ENCODE measurements at places on chromosomes 5 and 9.
A peak's percentile ranks its signal among the peaks of the same experiment; 100 is the strongest.

GRCh38 chr5:141992349-141992963, 20.4 kb downstream of the GNPDA1 start:
- H3K4me3 ChIP-seq: no peak overlapping the region
- DNase-seq: no peak
- H3K4me1 ChIP-seq: no peaks in the 10 kb centered on the region
- H3K36me3 ChIP-seq: no peaks in the 10 kb centered on the region
- no peak overlapping the region for H3K27ac ChIP-seq
- H3K27me3 ChIP-seq: no peaks in the 10 kb centered on the region

DNA sequence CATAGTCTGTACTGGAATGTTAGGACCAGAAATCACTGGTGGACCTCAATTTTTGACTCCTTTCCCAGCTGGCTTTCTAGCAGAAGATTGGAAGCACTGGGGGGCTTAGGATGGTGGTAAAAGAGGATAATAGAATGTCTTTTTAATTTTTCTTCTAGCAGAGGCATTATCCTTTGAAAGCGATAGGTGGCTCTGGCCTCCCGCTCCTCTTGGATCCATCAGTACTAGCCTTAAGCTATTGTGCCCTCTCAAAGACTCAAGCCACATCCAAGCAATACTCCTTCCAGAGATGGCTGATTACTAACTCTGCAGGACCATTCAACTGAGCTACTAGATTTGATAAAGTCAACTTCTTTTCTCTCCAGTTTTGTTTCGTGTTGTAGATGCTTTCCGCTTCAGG, 610.6 kb downstream of the CDH12 start:
- no peak overlapping the region for H3K27ac ChIP-seq
- H3K27me3 ChIP-seq: no peaks in the 10 kb centered on the region
- DNase-seq: peak; percentile 15

DNA sequence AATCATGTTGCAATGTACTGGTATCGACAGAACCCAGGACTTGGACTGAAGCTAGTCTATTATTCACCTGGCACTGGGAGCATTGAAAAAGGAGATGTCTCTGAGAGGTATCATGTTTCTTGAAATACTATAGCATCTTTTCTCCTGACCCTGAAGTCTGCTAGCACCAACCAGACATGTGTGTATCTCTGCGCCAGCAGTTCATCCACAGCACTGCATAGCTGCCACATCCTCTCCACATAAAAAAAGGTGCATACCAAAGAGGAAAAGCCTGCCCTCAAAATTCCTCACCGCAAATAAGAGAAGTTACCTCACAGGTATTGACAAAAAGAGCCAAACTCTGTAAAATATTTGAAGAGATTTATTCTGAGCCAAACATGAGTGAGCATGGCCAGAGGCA, 99.5 kb upstream of the PRSS3 start:
- peaks cover 2% of the 10 kb centered on the region for H3K4me1 ChIP-seq
- no peaks in the 10 kb centered on the region for H3K36me3 ChIP-seq
- no peak overlapping the region for H3K4me3 ChIP-seq
- no peak for DNase-seq
- H3K27me3 ChIP-seq: no peaks in the 10 kb centered on the region

DNA sequence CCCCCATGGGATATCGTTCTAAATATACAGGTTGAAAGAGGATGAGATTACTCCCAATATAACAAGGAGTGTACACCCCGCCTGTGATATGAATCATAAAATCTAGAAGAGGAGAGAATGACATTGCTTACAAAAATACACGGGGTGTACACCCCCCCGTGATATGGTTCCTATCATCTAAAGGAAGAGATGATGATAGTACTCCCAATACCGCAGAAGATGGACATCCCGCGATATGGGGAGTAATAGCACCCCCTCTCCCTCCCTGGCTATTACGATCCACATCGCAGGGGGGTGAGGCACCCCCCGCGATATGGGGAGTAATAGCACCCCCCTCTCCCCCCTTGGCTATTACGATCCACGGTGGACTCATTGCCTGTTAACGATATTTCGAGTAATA, 124.6 kb downstream of the TMEM38B start:
- DNase-seq: no peak
- no peaks in the 10 kb centered on the region for H3K36me3 ChIP-seq
- no peak overlapping the region for H3K4me3 ChIP-seq
- no peaks in the 10 kb centered on the region for H3K4me1 ChIP-seq
- no peak overlapping the region for H3K27ac ChIP-seq
- no peaks in the 10 kb centered on the region for H3K27me3 ChIP-seq

DNA sequence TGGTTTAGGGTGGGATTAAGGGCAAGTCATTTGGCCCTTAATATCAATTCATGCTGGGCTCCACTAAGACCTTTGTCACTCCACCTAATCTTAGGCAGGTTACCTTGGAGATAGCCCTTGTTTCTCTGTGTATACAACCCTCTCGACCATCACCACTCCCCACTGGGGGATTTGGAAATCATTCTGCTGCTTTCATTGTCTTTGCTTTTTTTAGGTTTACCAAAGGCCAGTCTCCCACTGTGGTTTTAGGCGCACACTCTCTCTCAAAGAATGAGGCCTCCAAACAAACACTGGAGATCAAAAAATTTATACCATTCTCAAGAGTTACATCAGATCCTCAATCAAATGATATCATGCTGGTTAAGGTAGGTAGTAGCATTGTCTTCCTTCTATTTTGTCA, 6.2 kb downstream of the GZMK start:
- no peak overlapping the region for H3K4me3 ChIP-seq
- H3K27ac ChIP-seq: no peak overlapping the region
- no peaks in the 10 kb centered on the region for H3K27me3 ChIP-seq
- H3K36me3 ChIP-seq: no peaks in the 10 kb centered on the region

DNA sequence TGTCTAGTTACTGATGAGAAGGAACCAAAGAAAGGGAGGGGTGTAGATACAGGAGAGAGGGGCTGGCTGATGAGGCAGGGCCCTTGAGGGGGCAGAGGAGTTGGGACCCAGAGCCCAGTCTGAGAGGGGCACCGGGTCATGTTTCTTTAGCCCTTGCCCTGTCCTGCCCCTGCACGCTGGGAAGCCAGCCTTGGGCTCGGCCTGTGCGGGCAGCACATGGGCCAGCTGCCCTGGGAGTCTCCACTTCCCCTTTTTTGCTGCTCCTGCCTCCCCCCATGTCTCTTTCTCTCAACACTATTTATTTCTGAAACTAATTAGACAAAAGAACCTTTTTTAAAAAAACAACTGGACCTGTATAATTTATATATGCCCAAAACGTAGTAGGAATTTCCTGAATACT, 20.5 kb downstream of the MVB12B start:
- no peaks in the 10 kb centered on the region for H3K27me3 ChIP-seq
- H3K27ac ChIP-seq: no peak overlapping the region
- no peaks in the 10 kb centered on the region for H3K36me3 ChIP-seq
- H3K4me1 ChIP-seq: peaks cover 4% of the 10 kb centered on the region

DNA sequence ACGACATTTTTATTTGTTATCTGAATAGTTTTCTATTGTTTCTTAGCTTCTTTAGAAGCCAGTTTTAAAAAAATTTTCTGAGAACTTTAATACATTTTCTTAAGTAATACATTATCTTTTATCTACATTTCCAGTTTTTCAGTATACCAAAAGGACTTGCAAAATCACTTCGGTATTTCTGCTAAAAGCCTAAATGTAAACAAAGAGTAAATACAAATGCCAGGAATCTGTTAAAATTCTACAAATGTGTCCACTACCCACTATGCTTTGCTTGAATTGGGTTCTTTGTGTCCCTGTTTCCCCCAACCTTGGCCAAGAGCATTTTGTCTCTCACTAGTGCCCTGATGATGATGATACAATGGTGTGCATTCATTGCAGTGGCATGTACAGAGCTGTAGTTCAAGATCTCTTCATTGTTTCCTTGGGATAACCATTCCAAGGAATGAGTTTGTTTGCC, 611.2 kb downstream of the NR2F1-AS1 start:
- no peaks in the 10 kb centered on the region for H3K36me3 ChIP-seq
- H3K27me3 ChIP-seq: no peaks in the 10 kb centered on the region
- no peak for DNase-seq
- H3K4me1 ChIP-seq: no peaks in the 10 kb centered on the region
- H3K4me3 ChIP-seq: no peak overlapping the region

GRCh38 chr9:1837453-1838084, 177.6 kb upstream of the SMARCA2 start:
- no peaks in the 10 kb centered on the region for H3K36me3 ChIP-seq
- peak; percentile 46 for DNase-seq
- H3K4me1 ChIP-seq: no peaks in the 10 kb centered on the region
- H3K27me3 ChIP-seq: no peaks in the 10 kb centered on the region
- no peak overlapping the region for H3K4me3 ChIP-seq

GRCh38 chr5:19986031-19986619, 1.9 kb downstream of the CDH18 start:
- no peak for DNase-seq
- H3K27ac ChIP-seq: no peak overlapping the region
- H3K4me3 ChIP-seq: no peak overlapping the region
- no peaks in the 10 kb centered on the region for H3K36me3 ChIP-seq

DNA sequence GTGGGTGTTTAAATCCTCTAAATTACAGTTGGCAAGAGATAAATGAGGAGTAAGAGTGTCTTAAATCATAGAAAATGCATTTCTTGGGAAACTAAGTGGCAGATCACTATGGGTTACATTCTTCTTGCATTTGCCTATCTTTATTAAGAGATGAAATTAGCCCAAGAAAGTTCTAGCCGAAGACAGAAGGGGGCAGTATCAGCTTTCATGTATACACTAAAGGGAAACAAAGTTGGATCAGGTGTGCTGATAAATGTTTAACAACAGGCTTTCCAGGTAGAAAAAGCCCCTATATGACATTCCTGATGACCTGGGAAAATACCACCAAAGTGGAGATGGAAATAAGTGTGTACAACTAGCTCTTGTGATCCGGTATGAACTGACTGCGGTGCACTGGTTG, 81.9 kb upstream of the TLR4 start:
- no peaks in the 10 kb centered on the region for H3K4me1 ChIP-seq
- H3K36me3 ChIP-seq: no peaks in the 10 kb centered on the region
- no peak overlapping the region for H3K4me3 ChIP-seq
- DNase-seq: no peak
- H3K27ac ChIP-seq: no peak overlapping the region
- H3K27me3 ChIP-seq: no peaks in the 10 kb centered on the region

DNA sequence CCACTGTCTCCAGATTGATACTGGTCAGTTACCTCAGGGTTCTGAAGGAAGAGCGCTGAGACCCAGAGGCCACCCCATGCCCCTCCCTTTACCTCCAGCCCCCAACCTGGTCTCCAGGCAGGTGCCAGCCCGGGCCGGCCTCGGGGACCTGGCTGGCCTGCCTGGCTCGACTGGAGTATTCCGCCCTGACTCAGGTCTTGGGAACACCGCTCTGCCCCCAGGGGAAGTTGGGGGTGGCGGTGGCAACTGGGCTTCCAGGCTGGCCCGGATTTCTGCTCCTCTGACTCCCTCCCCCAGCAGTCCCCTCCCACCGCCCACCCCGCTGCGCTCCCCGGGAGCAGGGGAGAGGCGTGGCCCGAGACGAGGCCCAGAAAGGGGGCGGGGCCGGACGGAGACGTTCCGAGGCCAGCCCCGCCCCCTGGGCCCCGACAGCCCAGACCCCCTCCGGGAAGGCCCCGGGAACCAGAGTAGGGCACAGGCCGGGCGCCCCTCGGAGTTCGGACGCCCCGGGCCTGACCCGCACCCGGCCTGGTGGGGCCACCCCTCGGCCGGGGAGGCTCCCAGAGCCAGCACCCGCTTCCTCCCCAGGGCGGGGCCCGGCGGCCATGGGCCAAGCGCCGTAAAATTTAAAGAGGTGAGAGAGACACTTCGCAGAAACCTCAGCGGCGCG, 82.5 kb upstream of the ZBTB43 start:
- H3K27ac ChIP-seq: no peak overlapping the region
- H3K27me3 ChIP-seq: peaks cover 20% of the 10 kb centered on the region
- H3K4me3 ChIP-seq: peak overlapping the region; percentile 52
- peak; percentile 93 for DNase-seq
- H3K36me3 ChIP-seq: no peaks in the 10 kb centered on the region

- H3K27ac ChIP-seq: no peak overlapping the region
- no peaks in the 10 kb centered on the region for H3K27me3 ChIP-seq
- no peak overlapping the region for H3K4me3 ChIP-seq
- no peaks in the 10 kb centered on the region for H3K4me1 ChIP-seq
- no peaks in the 10 kb centered on the region for H3K36me3 ChIP-seq
Measured at GRCh38 chr5:104400941-104401340, 838.4 kb upstream of the NUDT12 start.

GRCh38 chr9:127878001-127878651, 651 bp upstream of the AK1 start:
- H3K4me1 ChIP-seq: peaks cover 7% of the 10 kb centered on the region
- peak overlapping the region; percentile 55 for H3K4me3 ChIP-seq
- no peaks in the 10 kb centered on the region for H3K36me3 ChIP-seq
- DNase-seq: peak; percentile 64
- H3K27ac ChIP-seq: no peak overlapping the region
- no peaks in the 10 kb centered on the region for H3K27me3 ChIP-seq

DNA sequence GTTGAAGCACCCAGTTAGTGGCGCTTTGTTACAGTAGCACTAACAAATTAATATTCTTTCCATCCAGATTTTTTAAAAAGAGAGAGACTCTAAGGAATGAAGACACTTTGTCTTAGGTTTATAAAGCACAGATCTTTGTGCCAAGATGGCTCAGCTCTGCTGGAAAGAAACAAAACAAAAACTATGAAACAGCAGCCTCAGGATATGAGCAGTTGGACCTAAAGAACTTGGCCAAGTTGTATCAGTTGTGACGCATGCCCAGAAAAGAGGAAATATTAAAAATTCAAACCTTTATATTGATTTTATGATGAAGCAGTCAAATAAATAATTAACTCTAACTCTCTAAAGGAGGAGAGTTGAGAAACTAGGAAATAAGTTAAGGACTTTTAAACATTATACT, 427.2 kb downstream of the SPOCK1 start:
- no peak overlapping the region for H3K4me3 ChIP-seq
- DNase-seq: no peak
- H3K4me1 ChIP-seq: no peaks in the 10 kb centered on the region
- H3K27ac ChIP-seq: no peak overlapping the region

- H3K27ac ChIP-seq: no peak overlapping the region
- DNase-seq: no peak
- H3K4me3 ChIP-seq: no peak overlapping the region
- H3K27me3 ChIP-seq: peaks cover 2% of the 10 kb centered on the region
- H3K36me3 ChIP-seq: no peaks in the 10 kb centered on the region
- H3K4me1 ChIP-seq: peaks cover 10% of the 10 kb centered on the region
Measured at GRCh38 chr5:418162-419121, 24.5 kb upstream of the EXOC3 start.

- DNase-seq: no peak
- no peaks in the 10 kb centered on the region for H3K4me1 ChIP-seq
- no peaks in the 10 kb centered on the region for H3K36me3 ChIP-seq
Measured at GRCh38 chr9:22682536-22682935, 235.9 kb downstream of the DMRTA1 start.

Data from H1 (cell line).